ENCODE measurements at places on chromosomes 12 and 14. TPM values are rescaled to one million over a fixed set of nuclear protein-coding genes. Genes with fewer than 3 reads are reported as not detected.

- peak overlapping the region; percentile 89 for H3K4me3 ChIP-seq
- H3K4me1 ChIP-seq = peaks cover 41% of the 10 kb centered on the region
- no peak for DNase-seq
- H3K27me3 ChIP-seq = peaks cover 4% of the 10 kb centered on the region
- H3K27ac ChIP-seq = peak overlapping the region; percentile 96
These were observed 745 bp upstream of the NAA30 start for GRCh38 chr14:57389646-57390036.

- no peak overlapping the region for H3K4me3 ChIP-seq
- peaks cover 18% of the 10 kb centered on the region for H3K36me3 ChIP-seq
- H3K27me3 ChIP-seq = no peaks in the 10 kb centered on the region
- H3K27ac ChIP-seq = no peak overlapping the region
- peaks cover 25% of the 10 kb centered on the region for H3K4me1 ChIP-seq
- no peak for DNase-seq
These were observed 363.4 kb upstream of the ATP2B1 start for GRCh38 chr12:90071996-90072395.

DNA sequence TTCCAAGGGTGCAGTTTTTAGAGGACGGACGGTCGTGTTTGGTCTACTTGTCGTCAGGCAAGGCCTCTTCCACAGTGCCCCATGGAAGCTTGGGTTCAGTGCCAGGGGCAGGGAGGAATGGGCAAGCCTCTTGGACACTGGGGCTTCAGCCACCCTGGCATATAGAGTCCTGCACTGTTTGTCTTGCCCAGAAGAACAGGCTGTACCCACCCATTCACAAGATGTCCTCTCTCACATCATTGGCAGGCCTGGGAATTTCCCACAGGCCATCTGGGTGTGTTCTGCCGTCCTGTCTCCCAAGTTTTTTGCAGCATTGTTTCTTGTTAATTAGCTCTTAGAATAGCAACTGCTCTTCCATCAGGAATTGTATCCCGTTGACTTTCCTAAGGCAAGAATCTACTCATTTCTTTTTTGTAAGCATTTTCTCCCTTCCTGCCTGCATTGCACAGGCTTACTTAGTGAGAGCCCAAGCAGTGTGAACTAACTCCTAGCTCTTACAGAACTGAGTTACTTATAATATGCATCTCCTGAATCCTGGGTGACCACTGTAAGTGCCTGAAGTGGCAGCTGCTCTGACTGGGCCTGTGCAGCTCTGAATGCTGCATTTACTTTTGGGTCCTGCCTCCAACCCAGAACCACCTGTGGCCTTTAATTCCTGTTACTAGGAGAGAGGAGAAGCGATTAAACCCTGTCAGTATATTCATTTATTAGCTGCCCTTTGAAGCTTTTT lies 149.4 kb upstream of the HIF1A start:
- H3K27ac ChIP-seq = no peak overlapping the region
- H3K36me3 ChIP-seq = no peaks in the 10 kb centered on the region
- DNase-seq = no peak

The GYS2 gene
- not detected for total RNA-seq

DNA sequence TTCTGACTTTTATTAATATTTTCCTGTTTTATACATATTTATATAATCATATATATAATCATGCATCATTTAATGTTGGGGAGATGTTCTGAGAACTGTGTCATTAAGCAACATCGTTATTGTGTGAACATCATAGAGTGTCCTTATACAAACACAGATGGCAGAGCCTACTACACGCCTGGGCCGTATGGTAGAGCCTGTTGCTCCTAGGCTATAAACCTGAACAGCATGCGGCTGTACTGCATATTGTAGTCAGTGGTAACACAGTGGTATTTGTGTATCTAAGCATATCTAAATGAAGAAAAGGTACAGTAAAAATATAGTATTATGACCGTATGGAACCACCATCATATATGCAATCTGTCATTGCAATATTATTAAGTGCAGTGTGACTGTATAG lies 44.7 kb upstream of the BCL7A start:
- no peaks in the 10 kb centered on the region for H3K4me1 ChIP-seq
- H3K27ac ChIP-seq = no peak overlapping the region
- H3K27me3 ChIP-seq = no peaks in the 10 kb centered on the region
- peaks cover 3% of the 10 kb centered on the region for H3K36me3 ChIP-seq

DNA sequence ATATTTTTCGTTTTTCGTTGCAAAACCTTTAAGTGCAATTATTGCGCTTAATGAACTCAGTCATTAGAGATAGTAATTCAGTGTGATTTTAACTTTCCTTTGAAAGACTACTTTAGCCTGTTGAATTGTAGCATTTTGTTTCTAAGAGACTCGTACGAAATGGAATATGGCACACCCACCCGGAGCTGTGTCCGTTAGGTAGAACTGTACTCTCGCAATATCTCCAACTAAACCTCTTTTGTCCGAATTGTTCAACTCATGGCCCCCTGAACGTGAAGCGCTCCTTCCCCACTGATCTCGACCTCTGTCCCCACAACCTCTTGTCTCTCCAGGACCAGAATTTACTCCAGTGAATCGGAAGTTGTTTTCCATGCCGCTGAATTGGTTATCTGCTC lies 800 bp downstream of the PCNX4 start:
- peak overlapping the region; percentile 83 for H3K4me3 ChIP-seq
- H3K36me3 ChIP-seq = no peaks in the 10 kb centered on the region
- H3K4me1 ChIP-seq = peaks cover 29% of the 10 kb centered on the region
- DNase-seq = no peak

- no peak overlapping the region for H3K27ac ChIP-seq
- no peak for DNase-seq
- H3K4me3 ChIP-seq = no peak overlapping the region
These were observed 18.5 kb upstream of the GRIP1 start for GRCh38 chr12:66697404-66697803.

DNA sequence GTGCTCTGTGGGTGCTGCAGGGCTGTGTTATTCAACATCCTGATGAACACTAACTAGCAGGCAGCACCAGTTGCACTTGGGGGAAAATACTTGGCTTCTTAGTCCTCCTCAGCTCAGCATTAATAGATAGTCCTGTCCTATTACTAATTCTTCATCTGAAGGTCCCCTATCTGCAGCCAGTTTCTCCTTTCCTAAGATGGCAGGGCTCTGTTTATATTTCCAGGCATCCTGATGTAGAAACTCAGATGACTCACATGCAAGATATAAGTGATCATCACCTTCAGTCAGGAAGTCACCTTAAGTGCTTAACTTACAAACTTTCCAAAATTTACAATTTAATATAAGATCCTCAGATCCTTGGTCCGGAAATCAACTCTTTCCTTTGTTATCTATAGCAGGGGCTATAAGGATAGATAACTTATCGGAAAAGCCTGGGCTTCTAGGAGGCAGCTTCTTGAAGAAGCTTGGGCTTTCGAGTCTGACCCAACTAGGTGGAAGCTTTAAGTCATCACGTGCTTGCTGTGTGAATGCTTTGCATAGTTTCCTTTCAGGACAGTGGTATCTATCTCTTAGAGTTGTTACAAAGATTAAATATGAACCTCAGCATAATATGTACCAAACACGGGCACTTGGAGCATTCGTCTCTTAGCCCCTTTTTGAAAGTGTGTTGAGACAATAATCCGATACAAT lies 181.0 kb upstream of the GRIP1 start:
- no peak overlapping the region for H3K4me3 ChIP-seq
- DNase-seq = no peak
- H3K36me3 ChIP-seq = no peaks in the 10 kb centered on the region
- no peaks in the 10 kb centered on the region for H3K27me3 ChIP-seq
- peaks cover 30% of the 10 kb centered on the region for H3K4me1 ChIP-seq
- H3K27ac ChIP-seq = no peak overlapping the region

DNA sequence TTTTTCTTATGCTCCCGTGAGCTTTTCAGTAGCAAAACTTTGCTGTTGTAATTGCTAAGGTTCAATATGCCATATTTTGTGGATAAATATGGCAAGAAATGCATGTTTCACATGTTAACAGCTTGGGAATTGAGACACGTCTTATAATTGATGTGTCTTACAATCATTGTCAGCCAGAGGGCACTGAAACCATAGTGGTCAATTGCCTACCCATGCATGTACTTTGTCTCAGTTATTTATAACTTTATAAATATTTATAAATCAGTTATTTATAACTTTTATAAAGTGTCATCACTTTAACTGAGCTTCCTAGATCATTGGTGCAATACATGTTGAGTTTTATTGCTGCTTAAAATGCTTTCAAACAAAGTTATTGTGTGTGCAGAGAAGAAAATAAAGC lies 82.0 kb downstream of the CATSPERB start:
- H3K36me3 ChIP-seq = no peaks in the 10 kb centered on the region
- no peak for DNase-seq
- no peak overlapping the region for H3K27ac ChIP-seq
- H3K4me3 ChIP-seq = no peak overlapping the region
- no peaks in the 10 kb centered on the region for H3K27me3 ChIP-seq

GRCh38 chr12:12714276-12715021 lies 2.7 kb upstream of the CDKN1B start:
- peaks cover under 1% of the 10 kb centered on the region for H3K36me3 ChIP-seq
- peaks cover 39% of the 10 kb centered on the region for H3K4me1 ChIP-seq
- no peak overlapping the region for H3K27ac ChIP-seq

- peaks cover 2% of the 10 kb centered on the region for H3K27me3 ChIP-seq
- H3K4me1 ChIP-seq = peaks cover 63% of the 10 kb centered on the region
- H3K4me3 ChIP-seq = peak overlapping the region; percentile 56
- H3K36me3 ChIP-seq = no peaks in the 10 kb centered on the region
These were observed 3.3 kb downstream of the FBXL14 start for GRCh38 chr12:1591034-1591433.

- H3K4me1 ChIP-seq = peaks cover 7% of the 10 kb centered on the region
- H3K27ac ChIP-seq = no peak overlapping the region
- peaks cover 56% of the 10 kb centered on the region for H3K27me3 ChIP-seq
These were observed 101.0 kb upstream of the PWP1 start for GRCh38 chr12:107584563-107584962.

DNA sequence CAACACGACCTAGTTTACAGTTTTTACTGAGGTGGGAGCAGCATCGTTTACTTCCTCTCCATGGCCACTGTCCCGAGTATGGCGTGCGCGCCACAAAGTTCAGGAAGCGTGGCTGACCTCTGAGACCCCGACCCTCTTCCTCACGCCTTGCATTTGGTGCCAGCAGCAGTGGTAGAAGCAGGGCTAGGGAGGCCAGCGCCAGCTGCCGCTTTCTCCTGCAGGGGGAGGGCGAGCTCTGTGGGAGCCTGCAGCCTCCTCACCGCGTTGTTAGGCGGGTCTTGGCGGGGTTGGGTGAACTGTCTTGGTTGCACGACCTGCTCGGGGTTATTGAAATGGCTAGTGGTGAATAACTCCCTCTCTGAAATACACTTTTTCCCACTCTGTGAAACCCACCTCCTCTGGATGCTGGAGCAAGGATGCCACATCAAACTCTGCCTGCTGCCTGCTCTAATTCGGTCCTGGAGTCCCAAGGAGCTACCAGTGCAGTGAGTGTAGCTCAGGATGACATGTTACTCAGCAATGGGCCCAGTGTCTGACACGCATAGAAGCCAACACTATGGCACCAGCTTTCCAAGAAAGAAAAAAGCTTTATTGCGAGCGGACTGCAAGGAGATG lies 22.3 kb upstream of the TDRD9 start:
- H3K4me3 ChIP-seq = no peak overlapping the region
- no peak for DNase-seq
- H3K27me3 ChIP-seq = peaks cover 2% of the 10 kb centered on the region
- no peaks in the 10 kb centered on the region for H3K36me3 ChIP-seq
- peaks cover 4% of the 10 kb centered on the region for H3K4me1 ChIP-seq

The PRR4 gene
- total RNA-seq = 5.4 TPM

DNA sequence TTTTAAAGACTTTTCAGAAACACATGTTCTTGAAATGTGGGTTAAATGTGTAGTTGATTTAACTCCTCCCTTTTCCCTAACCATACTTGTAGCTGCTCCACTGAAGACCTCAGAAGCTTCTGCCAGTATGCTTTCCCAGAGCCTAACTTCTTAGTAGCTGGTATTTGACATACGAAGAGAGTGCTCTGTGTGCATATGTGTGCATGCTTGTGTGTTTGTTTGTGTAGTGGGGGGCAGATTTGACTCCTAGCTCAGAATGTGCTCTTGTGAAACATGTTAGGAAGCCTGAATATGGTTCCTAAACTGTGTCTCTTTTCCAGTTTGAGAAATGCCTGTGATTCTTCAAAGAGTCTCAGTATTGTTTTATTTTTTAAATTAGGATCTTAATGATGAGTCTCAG lies 420.4 kb downstream of the PCNX1 start:
- peaks cover 23% of the 10 kb centered on the region for H3K4me1 ChIP-seq
- H3K36me3 ChIP-seq = peaks cover 7% of the 10 kb centered on the region
- H3K27ac ChIP-seq = no peak overlapping the region
- H3K4me3 ChIP-seq = no peak overlapping the region

- DNase-seq = no peak
- H3K27ac ChIP-seq = no peak overlapping the region
- no peak overlapping the region for H3K4me3 ChIP-seq
- H3K4me1 ChIP-seq = no peaks in the 10 kb centered on the region
These were observed 175.9 kb downstream of the TRHDE start for GRCh38 chr12:72448089-72448488.

DNA sequence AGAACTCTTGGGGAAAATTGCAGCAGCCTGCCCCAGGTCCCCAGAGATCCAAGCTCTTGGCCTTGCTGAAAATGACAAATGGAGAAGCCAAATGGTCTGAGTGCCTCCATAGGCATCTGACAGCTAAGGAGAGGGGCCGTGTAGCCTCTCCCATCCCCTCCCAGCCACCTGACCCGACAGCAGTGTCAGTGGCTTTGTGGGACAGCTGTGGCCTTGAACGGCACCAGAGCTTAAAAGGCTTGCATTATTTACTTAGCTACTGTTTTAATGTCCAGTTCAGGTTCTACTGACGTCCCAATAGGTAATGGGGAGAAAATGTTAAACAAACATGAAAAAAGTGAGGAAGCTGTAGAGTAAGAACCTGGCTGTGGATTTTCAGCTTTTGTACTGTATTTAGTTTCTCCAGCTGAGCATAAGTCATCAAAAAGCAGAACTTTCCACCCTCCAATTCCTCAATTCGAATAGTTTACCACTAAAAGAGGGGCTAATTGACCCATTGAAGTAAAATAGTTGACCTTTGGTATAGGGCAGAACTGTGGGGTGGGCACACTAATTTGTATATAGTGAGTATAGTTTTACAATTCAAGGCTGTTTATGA lies 50.0 kb downstream of the FOS start:
- no peak overlapping the region for H3K27ac ChIP-seq
- no peak overlapping the region for H3K4me3 ChIP-seq
- H3K27me3 ChIP-seq = no peaks in the 10 kb centered on the region
- no peaks in the 10 kb centered on the region for H3K4me1 ChIP-seq
- DNase-seq = no peak

DNA sequence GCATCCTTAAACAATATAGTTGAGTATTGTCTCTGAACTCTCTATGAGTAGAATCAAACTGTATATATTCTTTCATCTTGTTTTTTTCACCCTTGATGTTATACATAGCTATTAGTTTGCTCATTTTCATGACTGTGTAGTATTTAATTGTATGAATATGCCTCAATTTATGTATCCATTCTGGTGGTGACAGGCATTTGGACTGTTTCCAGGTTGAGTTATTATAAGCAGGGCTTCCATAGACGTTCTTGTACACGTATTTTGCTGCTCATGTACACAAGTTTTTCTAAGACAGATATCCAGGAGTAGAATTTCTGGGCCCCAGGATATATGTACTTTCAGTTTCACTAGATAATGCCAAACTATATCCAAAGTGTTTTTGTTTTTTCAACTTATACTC lies 211.4 kb downstream of the NTF3 start:
- no peaks in the 10 kb centered on the region for H3K4me1 ChIP-seq
- peaks cover 24% of the 10 kb centered on the region for H3K27me3 ChIP-seq
- no peak overlapping the region for H3K27ac ChIP-seq
- no peaks in the 10 kb centered on the region for H3K36me3 ChIP-seq
- DNase-seq = no peak
